Thoracic aorta endothelial cell (primary cell): ENCODE measurements at places on chromosomes 6 and 20. TPM values are rescaled to one million over a fixed set of nuclear protein-coding genes. Genes with fewer than 3 reads are reported as not detected.

The RIMS4 gene
- not detected in 2 replicates for total RNA-seq

The TRAPPC3L gene
- total RNA-seq, result 0.13 and 0.22 TPM in 2 replicates

The SLC32A1 gene
- total RNA-seq, result not detected in 2 replicates

The RNGTT gene
- 36.3 and 39.8 TPM in 2 replicates for total RNA-seq

The CLPSL2 gene
- total RNA-seq, result not detected in 2 replicates

The FABP7 gene
- not detected in 2 replicates for total RNA-seq

The SLC22A2 gene
- total RNA-seq, result not detected in 2 replicates

The CALHM6 gene
- total RNA-seq, result 0.13 and 0.50 TPM in 2 replicates

The CST5 gene
- not detected in 2 replicates for total RNA-seq

The RSPH9 gene
- 0.14 and 0.27 TPM in 2 replicates for total RNA-seq

The DCDC2 gene
- not detected in 2 replicates for total RNA-seq

The SYS1 gene
- total RNA-seq, result 19.3 and 22.3 TPM in 2 replicates

The UBD gene
- total RNA-seq, result 0.14 TPM in 1 of 2 replicates, not detected in the other

The LKAAEAR1 gene
- 0.29 and 0.40 TPM in 2 replicates for total RNA-seq

The SCRT2 gene
- total RNA-seq, result not detected in 2 replicates

The SLC22A16 gene
- not detected in 2 replicates for total RNA-seq

The SRPK1 gene
- total RNA-seq, result 138 and 187 TPM in 2 replicates

The F13A1 gene
- not detected in 2 replicates for total RNA-seq

The RRAGD gene
- total RNA-seq, result 0.27 and 1.1 TPM in 2 replicates

The LY6G6C gene
- total RNA-seq, result not detected in 2 replicates

The TFAP2C gene
- not detected in 2 replicates for total RNA-seq

The HSPA1A gene
- total RNA-seq, result 35.1 and 75.0 TPM in 2 replicates

The LST1 gene
- 0.29 and 0.40 TPM in 2 replicates for total RNA-seq

The BFSP1 gene
- 2.3 and 3.3 TPM in 2 replicates for total RNA-seq

The PNPLA1 gene
- not detected in 2 replicates for total RNA-seq

The KCNS1 gene
- 0.13 and 0.29 TPM in 2 replicates for total RNA-seq

The CCN6 gene
- total RNA-seq, result not detected in 2 replicates

The TREML2 gene
- not detected in 2 replicates for total RNA-seq

The PRSS35 gene
- total RNA-seq, result 0.07 and 0.27 TPM in 2 replicates

The TAPBP gene
- 64.1 and 90.7 TPM in 2 replicates for total RNA-seq

The C20orf202 gene
- not detected in 2 replicates for total RNA-seq

The COMMD7 gene
- total RNA-seq, result 52.8 and 63.0 TPM in 2 replicates

The ESR1 gene
- total RNA-seq, result 0.13 TPM in 1 of 2 replicates, not detected in the other

The PHIP gene
- 50.0 and 56.1 TPM in 2 replicates for total RNA-seq

The SAMD3 gene
- not detected in 2 replicates for total RNA-seq

The PAK1IP1 gene
- total RNA-seq, result 33.7 and 35.6 TPM in 2 replicates

The STMN3 gene
- 3.5 and 6.1 TPM in 2 replicates for total RNA-seq

The FERMT1 gene
- total RNA-seq, result 3.3 and 6.5 TPM in 2 replicates
